ENCODE measurements at places on chromosomes 12 and 14.

DNA sequence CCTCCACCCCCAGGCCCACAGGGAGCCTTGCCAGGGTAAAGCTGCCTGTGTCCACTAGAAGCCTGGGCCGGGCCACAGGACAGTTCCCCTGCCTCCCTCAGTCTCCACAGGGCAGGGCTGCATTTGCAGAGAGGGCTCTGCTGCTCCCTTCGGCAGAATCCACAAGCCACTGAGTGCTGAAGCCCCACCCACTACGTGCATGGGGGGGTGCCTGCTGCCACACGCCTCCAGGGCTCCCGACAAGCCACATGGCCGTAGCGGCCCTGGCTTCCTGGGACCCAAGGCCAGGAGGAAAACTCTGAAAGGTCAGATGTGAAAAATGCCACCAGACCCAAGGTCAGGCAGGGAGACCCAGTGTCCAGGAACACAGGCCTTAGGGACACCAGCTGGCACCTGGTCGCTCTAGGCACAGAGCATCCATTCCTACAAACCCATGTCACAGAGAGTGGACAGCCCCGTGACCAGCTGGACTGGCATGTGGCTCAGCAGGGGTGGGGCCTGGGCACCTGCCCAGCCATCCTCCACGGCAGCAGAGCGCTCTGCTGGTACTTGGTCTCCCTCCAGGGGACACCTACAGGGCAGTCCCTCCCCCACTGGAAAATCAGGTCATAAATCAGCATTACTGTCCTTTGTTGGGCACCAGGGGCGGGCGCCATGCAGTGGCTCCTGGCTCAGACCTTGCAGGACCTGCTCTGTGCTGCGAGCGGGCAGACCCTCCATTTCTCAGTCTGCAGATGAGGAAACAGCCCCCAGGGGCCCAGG is 42.9 kb downstream of the CCDC85C start:
- no peak for DNase-seq

GRCh38 chr12:94795520-94795919 is 145.2 kb upstream of the TMCC3 start:
- DNase-seq: no peak

GRCh38 chr12:47068539-47068938 is 10.9 kb upstream of the PCED1B start:
- DNase-seq: no peak

DNA sequence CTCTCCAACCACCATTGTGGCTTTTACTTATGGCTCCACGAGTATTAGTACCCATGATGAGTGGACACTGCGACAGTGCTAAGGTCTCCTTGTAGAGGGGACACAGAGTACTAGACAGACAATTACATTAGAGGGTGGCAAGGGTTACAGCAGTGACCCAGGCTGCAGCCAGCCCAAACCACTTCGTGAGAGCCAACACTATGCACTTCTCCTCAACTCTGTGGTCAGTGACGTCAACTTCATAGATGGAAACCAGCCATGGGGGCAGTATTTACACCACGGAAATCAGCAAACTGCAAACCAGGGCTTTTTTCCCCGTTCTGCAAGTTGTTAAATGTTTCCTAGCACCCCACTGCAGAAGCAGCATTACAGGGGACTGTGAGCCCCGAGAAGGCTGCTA is 61.6 kb upstream of the ZFP36L1 start:
- no peak for DNase-seq

GRCh38 chr12:95187865-95188415 is 29.3 kb downstream of the FGD6 start:
- no peak for DNase-seq

GRCh38 chr12:19971361-19972280 is 396.7 kb upstream of the PDE3A start:
- no peak for DNase-seq

DNA sequence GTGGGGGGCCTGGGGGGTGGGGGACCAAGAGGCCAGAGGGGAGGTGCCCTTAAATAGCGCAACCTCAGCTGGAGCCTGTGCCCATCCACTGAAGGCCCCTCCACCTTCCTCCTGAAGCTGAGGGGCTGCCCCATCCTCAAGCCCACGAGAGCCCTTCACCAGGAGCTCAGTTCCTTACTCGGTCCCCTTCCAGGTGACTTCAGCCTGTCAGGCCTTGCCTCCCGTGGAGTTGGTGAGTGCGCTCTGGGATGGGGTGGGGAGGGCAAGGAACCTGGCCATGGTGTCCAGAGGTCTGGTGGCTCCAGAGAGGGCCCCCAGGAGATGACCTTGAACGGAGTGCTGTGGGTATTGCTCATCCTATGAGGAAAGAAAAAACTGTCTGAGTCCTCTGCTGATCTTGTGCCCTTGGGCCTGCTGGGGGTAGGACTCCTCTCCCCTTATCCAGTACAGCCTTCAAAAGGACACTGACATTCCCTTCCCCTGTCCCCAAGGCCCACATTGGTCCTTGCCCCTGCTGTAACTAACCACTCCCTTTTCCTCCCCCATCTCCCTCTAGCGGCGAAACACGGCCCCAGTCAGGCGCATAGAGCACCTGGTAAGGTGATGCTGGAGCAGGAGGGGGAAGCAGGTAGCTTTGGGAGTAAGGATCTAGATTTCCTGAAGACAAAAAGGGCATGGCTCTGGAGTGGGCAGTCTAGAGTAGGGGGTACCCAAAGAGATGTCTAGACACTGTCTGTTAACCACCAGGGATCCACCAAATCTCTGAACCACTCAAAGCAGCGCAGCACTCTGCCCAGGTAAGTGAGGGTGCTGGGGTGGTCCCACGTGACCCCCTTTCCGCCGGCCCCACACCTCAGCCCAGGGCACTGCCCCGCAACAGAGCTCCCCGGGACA is 3.6 kb downstream of the TNS2 start:
- peak; percentile 37 for DNase-seq

GRCh38 chr14:38003746-38004609 is 203.7 kb upstream of the SSTR1 start:
- DNase-seq: no peak

DNA sequence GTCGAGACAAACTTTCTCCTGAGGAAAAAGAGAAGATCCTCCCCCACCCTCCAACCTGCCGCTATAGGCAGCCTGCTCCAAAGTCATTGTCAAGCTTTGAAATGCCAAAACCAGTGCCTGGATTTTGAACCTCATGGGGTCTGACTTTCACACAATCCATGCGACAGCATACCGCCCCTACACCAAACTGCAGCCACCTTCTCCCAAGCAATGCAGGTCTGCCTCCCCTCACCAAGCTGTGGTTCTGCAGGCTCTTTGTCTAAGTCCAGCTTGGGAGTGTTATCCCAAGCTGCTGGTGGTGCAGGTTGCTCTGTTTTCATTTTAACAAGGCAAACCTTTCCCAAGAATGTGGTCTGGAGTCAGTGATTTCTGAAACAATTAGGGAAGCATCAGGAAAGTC is 12.4 kb downstream of the TBX5 start:
- DNase-seq: no peak

DNA sequence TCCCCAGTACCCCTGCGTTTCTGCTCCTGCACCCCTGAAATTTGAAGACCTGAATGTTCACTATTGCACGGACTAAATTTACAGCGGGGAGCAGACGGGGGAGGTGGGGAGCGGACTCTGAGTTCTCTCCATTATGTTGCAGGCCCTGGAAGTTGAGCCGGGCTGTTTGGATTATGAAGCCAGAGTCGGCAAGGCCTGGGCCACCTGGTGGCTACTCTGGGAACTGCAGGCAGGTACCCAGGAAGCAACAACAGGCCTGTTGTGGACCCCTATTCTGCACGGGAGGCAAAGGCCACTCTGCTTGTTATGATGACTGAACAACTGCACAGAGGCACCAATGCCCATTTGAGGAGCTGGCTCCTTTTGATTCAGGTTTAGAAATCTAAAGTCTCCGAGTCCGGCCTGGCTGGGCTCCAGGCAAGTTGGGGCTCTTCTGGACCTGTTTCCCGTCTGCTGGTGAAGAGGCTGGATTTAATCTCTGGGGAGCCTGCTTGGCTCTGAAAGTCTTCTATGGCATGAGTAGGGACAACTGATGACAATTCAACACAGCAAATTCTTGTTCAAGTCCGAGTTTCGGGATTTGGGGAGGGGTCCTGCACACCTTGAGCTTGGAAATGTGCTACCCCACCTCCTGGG is 34.1 kb upstream of the FAM181A start:
- DNase-seq: peak; percentile 70

DNA sequence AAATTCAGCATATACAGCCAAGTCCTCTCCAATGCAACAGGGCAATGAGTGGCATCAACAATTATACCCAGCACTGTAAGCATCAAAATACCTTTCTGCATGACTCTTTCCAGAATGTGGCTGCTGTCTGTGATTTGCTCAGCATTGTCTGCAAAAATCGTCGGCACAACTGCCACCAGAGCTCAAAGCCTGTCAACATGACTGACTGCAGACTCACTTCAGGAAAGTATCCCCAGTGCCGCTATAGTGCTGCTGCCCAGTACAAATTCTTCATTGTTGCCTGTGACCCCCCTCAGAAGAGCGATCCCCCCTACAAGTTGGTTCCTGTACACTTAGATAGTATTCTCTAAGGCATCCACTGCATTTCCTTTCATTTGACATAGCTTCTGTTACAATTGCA is 735 bp downstream of the RNASE6 start:
- DNase-seq: peak; percentile 31

- no peak for DNase-seq
Observed at GRCh38 chr12:108315486-108316105, 23.5 kb downstream of the CMKLR1 start.

- DNase-seq: no peak
Observed at GRCh38 chr12:23949348-23950209, at the start of gene SOX5. TSS of gene SOX5 (minus strand) at chr12:23949670. CDS start at chr12:23949601, 69 bp downstream.

GRCh38 chr14:42323426-42323825 is 716.8 kb downstream of the LRFN5 start:
- no peak for DNase-seq

DNA sequence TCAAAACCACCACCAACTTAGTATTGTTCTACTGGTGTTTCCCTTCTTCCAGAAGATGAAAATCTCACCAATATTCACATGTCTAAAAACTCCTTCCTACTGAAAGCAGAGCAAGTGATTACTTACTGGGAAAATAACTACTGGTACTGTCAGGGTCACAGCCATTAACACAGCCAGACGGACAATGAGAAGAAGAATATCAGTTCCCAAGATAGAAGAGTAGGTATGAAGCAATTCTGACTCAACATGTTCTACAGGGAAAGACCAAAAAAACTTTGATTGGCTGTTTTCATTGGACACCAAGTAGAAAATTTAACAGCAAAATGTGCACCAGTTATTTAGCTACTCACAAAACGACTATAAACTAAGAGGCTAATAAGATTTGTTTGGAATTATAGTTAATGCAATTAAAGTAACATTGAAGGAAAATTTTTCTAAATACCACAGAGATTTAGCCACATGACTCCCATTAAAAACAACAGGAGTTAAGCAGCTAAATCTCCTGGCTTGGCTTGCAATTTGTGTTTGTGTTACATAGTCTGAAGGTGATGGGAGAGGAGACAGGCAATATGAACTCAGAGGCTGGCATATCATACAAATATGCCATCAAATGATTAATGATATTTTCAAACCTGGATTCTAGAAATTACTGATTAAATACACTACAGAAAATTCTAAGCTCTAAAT is 9.5 kb downstream of the SLC38A2 start:
- no peak for DNase-seq

- DNase-seq: no peak
Observed at GRCh38 chr14:75340921-75341320, 62.3 kb downstream of the FOS start.

- DNase-seq: peak; percentile 57
Observed at GRCh38 chr14:72810201-72810600, 83.7 kb downstream of the DPF3 start.

DNA sequence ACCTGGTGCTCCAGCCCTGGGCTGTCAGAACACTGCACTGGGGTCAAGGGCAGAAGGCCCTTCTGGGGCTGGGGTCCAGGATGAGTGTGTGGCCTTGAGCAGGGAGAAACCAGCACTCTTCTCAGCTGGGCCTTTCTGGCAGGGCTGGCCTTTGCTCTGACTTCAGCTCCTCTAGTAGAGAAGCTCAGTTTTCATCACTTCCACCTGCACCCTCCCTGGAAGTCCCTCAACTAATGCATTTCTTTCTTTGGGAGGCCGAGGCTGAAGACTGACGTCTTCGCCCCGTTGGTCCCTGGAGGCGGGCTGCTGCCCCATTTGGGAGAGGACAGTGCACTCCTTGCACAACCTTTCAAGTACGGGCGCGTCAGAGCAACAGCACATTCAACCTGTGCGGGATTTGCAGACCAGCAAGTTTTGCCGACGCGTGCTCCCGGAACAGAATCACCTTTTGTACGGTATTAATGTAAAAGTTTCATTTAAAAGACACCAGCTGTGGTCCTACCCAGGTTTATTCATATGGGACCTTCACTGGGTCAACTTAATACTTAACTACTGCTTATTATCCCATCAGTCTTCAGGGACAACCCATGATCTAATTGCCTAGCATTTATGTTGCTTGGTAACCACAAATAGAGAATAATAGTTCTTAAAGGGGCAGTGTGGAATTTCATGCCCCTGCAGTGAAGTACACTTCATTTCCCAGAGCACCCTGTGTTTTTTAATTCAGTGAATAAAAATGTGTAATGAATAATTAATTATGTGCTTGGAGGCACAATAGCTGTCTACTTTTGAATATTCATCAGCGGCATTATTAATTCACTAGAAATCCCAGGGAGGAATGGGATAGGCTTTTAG is 134.8 kb upstream of the VRK1 start:
- no peak for DNase-seq

GRCh38 chr12:105053116-105053572 is 31.1 kb downstream of the ALDH1L2 start:
- DNase-seq: peak; percentile 85

DNA sequence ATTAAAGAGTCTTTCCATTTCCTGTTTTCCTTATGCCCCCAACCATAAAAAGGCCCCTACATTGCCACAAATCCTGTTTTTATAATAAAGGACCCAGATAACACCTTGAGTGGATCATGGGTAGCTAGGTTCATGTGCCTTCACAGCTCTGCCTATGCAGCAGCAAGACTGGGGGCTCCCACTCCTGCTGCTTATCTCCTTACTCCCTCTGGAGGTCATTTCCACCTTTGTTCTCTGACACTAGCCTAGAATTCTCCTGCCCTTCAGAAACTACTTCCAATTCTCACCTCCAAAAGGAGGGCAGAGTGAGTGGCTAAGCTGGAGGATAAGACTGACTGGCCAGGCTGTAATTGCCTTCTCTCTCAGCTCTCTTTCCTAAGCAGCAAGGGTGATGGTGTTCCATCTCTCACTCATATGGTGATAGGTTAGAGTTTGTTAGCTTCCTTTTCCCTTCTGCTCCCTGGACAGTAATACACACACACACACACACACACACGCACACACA is 20.0 kb upstream of the STAC3 start:
- DNase-seq: no peak

DNA sequence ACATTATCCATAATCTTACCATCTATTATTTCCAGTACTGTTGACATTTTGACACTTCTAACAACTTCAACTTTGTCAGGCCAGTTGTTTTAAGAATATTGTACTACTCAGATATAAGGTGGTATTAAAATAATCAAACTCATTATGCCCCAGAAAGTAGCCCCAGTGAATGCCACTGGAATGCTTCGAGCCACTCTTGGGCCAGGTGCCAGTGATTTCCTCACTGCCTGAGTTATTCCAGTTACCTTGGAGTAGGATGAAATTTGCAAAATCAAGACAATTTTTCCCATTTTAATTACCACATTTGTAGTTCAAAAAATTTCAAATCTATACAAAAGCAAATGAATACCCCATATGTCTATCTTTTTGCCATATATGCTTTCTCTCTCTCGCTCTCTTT is 9.2 kb downstream of the CIPC start:
- no peak for DNase-seq
